ENCODE measurements at places on chromosomes 12 and 14.

- DNase-seq, result no peak
These were observed 580.2 kb downstream of the MED13L start for GRCh38 chr12:115697340-115697739.

- peak; percentile 72 for DNase-seq
These were observed 1.1 kb upstream of the USP15 start for GRCh38 chr12:62258941-62259630.

DNA sequence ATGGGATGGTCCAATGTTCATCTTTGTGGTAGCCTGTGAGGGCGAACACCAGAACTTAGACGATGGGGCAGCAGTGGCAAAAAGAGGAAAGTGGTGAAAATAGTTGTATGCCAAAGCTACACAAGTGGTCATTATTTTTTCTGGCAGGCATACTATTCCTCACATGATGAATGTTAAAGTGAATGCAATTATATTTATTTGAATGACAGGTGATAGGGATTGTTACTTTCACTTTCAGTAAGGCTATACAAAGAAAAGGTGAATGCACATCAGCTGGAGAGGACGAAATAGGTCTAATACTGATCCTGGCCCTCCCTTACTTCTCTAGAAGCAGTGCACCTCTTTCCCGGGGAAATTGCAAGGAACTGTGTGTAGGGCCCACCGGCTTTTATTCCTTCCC lies 470.1 kb downstream of the TMTC2 start:
- DNase-seq, result no peak

- peak; percentile 73 for DNase-seq
These were observed 78.6 kb downstream of the CCDC60 start for GRCh38 chr12:119412811-119413794.

GRCh38 chr12:48601013-48601756 lies 31.3 kb upstream of the LALBA start:
- DNase-seq, result peak; percentile 34

GRCh38 chr14:20657216-20658211 lies 16.0 kb upstream of the OR6S1 start:
- DNase-seq, result peak; percentile 45

GRCh38 chr12:43210485-43211192 lies 341.4 kb downstream of the ADAMTS20 start:
- DNase-seq, result no peak

DNA sequence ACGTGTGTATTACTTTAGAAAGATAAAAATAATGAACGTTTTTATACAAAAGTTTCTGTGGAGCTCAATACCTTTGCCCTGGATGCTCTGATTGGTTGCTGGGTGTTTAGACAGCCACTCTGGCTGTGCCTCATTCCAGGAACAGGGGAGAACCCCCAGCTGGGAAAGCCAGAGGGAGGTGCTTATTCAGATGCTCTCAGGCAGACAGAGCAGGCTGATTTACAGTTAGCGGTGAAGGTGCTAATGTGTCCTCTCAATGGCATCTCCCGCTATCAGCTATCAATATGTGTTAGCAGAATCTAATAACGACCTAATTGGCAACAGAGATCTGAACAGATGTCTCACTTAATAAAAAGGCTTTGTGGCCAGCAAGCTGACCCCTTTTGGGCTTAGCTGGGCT lies 402.3 kb downstream of the NUAK1 start:
- DNase-seq, result no peak

- DNase-seq, result no peak
These were observed 153.2 kb upstream of the BCL2L14 start for GRCh38 chr12:11917501-11917900.

GRCh38 chr12:21429994-21430393 lies 7.5 kb upstream of the PYROXD1 start:
- no peak for DNase-seq

- DNase-seq, result no peak
These were observed 100.5 kb downstream of the ZNF664 start for GRCh38 chr12:124073356-124074035.

GRCh38 chr14:103298620-103299019 lies 35.4 kb upstream of the EIF5 start:
- DNase-seq, result peak; percentile 40

GRCh38 chr14:73025544-73025943 lies 1.4 kb downstream of the ZFYVE1 start:
- no peak for DNase-seq

DNA sequence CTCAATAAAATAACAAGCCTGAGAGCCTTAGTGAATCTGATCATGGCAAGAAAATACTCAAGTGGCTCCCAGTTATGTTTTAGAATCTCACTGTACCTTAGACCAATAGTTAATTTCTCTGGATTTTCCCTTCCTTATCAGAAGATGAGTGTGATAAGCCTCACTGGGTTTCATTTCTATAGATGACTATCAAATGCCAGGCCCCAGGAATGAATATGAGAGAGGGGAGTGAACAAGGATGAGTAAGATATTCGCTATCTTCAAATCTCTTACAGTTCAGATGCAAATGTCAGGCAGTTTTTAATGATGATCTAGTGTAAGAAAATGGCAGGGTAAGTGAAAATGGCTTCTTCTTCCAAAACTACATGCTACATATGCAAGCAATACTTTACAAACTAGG lies 26.1 kb upstream of the OR10P1 start:
- no peak for DNase-seq

DNA sequence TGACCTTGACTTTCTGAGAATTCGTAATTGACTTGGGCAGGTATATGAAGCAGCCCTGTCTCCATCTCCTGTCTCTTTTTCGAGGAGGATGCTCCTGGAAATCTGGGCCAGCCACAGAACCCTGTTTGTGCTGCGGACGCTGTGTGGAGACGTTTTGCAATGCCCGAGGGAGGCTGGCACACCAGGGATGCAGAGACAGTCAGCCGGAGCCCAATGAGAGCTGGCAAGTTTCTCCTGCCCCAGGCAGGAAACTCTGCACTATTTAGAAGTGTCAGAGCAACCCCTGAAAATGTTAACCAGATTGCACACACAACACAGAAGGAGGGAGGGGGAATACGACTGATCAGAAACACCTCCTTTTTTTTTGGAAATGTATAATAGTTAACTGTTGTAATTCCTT lies 103.2 kb upstream of the DYRK2 start:
- no peak for DNase-seq

DNA sequence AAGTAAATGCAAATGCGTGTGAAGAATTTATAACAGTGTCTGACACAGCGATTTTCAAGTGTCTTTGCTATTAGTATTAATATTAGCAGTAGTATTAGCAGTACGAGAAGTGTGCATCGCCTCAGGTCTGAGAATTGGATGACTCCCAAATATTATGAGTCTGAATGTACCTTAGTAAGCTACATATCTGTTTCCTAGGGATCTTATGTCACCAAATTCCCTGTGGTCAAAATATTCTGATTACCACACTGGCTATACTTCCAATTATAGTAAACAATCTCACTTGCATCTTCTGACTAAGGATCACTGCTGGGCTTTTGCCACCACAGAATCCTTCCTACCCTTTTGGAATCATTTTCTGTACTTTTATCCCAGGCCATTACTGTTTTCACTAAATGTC lies 396.0 kb upstream of the MIS18BP1 start:
- no peak for DNase-seq

- DNase-seq, result no peak
These were observed 22.9 kb downstream of the DYRK4 start for GRCh38 chr12:4584896-4585295.

- no peak for DNase-seq
These were observed 92.0 kb downstream of the PPP2R5C start for GRCh38 chr14:101853455-101854018.
